ENCODE measurements at places on chromosomes 4 and X. TPM values are rescaled to one million over a fixed set of nuclear protein-coding genes. Genes with fewer than 3 reads are reported as not detected.

DNA sequence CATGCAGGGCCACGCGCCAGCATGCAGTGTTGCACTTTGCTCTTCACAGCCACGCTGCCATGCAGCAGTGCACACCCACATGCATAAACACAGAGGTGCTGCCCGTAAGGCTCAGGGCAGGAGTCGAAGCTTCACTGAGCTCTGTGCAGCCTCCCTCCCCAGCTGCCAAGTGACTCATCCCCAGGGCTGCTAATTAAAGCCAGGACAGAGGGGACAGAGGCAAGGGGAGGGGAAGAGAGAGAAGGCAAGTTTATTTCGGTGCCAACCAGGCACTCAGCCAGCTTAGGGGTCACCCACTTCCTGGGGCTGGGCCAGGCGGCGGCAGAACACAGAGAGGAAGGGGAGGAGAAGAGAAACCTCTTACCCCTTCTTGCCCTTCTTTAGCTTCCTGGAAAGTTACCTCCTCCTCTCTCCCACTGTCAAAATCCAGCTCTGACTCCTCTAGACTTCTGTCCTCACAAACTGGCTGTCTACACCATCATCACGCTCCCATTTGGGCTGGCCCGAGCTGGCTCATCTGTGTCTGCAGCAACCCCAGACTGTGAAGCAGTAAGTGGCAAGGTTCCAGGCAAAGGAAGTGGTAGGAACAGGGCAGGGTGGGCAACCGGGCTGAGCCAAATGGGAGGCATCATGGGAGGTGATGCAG, 6.2 kb upstream of the IQSEC2 start:
- no peak for DNase-seq

- no peak for DNase-seq
Observed at GRCh38 chr4:139858436-139859205, 193.0 kb downstream of the MGST2 start.

DNA sequence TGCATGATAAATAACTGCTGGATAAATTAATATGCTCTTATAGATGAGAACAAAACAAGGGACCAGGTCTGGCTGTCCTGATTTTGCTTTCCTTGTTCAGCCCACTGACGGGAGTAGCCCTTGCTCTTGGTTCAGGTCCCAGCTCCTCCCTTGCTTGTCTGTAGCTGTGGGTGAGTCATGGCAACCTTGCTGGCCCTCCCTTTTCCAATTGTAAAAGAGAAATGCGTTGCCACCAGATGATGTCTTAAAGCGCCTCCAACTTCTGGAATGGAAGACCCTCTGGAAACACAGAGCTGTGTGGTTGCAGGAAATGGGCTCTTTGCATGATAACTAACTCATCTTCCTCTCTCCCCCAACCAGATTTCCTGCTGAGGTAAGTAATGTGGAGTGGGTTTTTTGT, 171.4 kb downstream of the AASDH start:
- peak; percentile 7 for DNase-seq

DNA sequence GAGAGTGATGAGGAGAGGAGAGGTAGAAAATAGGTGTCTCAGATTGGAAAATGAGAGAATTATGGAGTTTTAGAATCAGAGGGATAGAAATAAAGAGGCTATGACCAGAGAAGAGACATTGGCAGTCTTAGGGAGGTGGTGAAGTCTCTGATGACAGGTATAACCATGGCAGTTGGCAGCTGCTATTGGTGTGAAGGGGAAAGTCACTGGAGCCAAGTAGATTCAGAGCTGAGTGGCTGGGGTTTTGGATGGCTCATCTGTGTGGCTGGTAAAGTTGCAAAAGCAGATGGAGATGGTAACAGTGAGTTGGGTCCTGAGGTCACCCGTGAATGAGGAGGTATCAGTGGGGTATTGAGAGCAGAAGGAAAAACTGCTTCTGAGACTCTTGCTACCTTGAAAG, 46.5 kb downstream of the ANAPC4 start:
- no peak for DNase-seq

DNA sequence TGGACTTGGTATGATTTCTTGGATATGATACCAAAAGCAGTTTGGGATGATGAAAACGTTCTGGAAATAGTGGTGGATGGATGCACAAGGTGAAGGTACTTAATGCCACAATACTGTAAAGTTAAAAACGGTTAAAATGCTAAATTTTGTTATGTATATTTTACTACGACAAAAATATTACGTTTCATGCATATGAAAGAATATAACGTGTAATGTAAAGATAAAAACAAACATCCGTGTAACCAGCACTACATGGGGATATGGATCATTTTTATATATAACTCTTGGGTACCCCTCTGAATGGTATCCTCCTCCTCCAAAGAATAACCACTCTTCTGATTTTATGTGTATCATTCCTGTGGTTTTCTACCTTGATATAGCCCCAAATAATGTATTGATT, 862 bp upstream of the CENPU start:
- no peak for DNase-seq

YIPF7 gene
- total RNA-seq, result not detected

All from endothelial cell (in vitro differentiated cells).